ENCODE measurements at places on chromosomes 11 and 22.

GRCh38 chr11:19436932-19437331 is 196.2 kb upstream of the E2F8 start:
- H3K27ac ChIP-seq: no peak overlapping the region
- no peaks in the 10 kb centered on the region for H3K36me3 ChIP-seq
- H3K27me3 ChIP-seq: peaks cover 47% of the 10 kb centered on the region
- no peak for DNase-seq
- peaks cover 8% of the 10 kb centered on the region for H3K4me1 ChIP-seq
- H3K4me3 ChIP-seq: no peak overlapping the region

DNA sequence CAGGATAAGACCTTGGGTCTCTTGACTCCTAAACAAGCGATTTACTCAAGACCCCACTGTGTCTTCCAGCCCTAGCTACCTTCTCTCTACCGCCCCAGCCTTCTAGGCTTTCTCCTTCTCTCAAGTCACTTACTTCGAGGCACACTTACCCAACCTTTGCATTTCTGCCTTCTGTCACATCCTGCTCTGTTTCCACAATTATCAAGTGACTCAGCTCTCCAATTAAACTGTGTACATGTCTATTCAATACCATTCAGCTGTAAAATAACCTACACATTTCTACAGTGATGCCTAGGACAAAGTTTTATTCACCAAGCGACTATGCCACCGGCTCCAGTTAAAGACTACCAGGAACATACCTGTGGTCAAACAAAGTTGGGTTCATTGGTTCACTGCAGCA is 69.0 kb downstream of the LARGE1 start:
- no peaks in the 10 kb centered on the region for H3K36me3 ChIP-seq
- no peaks in the 10 kb centered on the region for H3K27me3 ChIP-seq

DNA sequence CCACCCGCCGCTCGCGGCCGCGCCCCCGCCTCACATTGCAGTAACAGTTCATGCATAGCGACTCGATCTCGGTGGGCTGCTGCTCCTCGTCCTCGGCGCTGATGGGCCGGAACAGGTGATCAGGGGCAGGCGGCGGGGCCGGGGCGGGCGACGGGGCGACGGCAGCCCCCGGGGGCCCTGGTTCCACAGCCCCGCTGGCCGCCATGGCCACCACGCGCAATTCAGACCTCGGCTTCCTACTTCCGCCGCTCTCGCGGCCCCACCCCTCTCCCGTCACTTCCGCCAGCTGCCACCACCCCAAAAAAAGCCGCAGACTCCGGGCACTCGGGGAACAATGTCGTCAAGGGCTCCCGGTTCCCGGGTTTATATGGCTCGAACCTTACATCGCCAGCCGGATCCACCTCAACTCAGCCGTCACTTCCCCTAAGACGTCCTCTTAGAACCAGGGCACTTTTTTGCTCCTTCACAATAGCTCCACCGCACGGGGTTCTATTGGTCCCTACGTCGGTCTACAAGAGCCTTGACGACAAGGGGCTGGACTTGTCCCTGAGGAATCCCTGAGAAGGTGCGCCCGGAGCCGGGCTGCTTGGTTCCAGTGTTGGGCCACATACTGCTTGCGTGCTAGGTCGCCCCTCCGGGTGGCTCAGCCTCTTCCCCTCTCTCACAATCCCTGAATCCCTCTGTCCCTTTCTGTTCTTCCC is at the start of gene ZPR1:
TSS of gene ZPR1 (minus strand) at position 238 of the 701 bp plus-strand sequence. CDS start at position 205, 33 bp downstream.
- peaks cover 50% of the 10 kb centered on the region for H3K4me1 ChIP-seq
- peaks cover 38% of the 10 kb centered on the region for H3K36me3 ChIP-seq
- H3K27me3 ChIP-seq: no peaks in the 10 kb centered on the region
- peak within 1 kb of the TSS; percentile 90 for H3K4me3 ChIP-seq

DNA sequence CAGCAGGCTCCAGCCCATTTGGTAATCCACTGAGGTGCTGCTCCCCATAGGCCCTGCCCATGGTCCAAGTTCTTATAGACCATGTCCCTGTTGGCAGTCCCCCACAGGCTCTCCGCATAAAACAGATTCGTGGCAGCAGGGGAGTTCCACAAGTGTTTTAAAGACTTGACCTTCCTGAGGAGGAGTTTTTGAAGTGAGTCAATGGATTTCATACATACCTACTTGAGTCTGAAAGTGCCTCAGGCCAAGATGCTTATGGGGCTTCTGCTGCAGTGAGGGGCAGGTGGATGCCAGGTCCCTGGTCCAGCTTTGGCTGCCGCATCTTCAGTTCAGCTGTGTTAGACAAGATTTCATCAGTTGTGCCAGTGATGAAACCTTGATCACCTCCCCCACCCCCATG is 43.3 kb downstream of the CABIN1 start:
- no peak for DNase-seq
- no peak overlapping the region for H3K4me3 ChIP-seq
- H3K36me3 ChIP-seq: peaks cover 49% of the 10 kb centered on the region
- no peak overlapping the region for H3K27ac ChIP-seq
